Osteoblast (primary cell): ENCODE measurements at places on chromosomes 3 and 15. TPM values are rescaled to one million over a fixed set of nuclear protein-coding genes. Genes with fewer than 3 reads are reported as not detected.

GRCh38 chr3:28134792-28135375, 106.5 kb upstream of the CMC1 start:
- no peak for DNase-seq

- DNase-seq = no peak
These were observed 16.0 kb upstream of the EID1 start for GRCh38 chr15:48861813-48862431.

- peak; percentile 96 for DNase-seq
These were observed at the start of gene GCHFR for GRCh38 chr15:40763801-40764628. Gene GCHFR, plus strand, starts transcription at chr15:40764068. Its CDS starts 113 bp downstream, at chr15:40764181.

DNA sequence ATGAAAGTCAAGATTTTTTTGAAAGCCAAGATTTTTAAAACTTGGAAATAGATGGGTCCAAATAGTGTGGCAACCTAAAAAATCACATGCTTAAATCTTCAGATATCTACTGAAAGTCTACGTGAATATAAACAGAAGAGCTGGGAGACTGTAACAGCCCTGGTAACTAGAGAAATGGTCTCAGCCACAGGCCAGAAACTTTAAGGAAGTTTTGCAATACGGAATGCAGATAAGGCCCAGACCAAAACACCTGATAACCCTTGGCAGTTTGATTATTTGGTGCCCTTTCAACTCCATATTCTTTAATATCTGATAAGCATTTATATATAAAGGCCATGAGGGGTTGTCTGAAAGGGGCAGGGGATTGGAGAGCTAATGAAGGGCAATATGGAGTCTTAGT, 537.3 kb upstream of the TGFBR2 start:
- DNase-seq = no peak

DNA sequence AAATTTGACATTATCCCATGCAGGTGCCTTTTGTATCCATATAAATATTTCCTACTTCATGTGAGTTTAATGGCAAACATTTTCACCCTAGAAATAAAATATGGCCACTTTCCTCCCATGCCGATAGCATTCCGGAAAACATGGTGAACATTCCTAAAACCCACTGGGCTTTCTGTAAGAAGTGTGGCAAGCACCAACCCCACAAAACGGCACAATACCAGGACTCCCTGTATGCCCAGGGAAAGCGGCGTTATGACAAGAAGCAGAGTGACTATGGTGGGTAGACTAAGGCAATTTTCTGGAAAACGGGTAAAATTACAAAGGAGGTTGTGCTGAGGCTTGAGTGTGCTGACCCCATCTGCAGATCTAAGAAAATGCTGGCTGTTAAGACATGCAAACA, 7.6 kb downstream of the ANXA2 start:
- DNase-seq = no peak

DNA sequence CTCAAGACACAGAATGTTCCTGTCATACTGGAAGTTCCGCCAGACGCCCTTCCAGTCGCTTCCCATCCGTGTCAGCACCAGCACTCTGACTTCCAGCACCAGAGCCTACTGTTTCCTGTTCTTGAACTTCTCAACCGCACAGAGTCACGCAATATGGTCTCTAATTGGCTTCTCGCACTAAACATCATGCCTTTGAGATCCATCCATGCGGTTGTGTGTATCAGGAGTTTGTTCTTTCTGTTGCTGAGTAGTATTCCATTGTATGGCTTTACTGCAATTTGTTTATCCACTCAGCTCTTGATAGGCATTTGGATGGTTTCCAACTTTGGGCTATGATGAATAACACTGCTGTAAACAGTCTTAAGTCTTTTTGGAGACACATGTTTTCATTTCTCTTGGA, 112.1 kb downstream of the LRRK1 start:
- peak; percentile 19 for DNase-seq

DNA sequence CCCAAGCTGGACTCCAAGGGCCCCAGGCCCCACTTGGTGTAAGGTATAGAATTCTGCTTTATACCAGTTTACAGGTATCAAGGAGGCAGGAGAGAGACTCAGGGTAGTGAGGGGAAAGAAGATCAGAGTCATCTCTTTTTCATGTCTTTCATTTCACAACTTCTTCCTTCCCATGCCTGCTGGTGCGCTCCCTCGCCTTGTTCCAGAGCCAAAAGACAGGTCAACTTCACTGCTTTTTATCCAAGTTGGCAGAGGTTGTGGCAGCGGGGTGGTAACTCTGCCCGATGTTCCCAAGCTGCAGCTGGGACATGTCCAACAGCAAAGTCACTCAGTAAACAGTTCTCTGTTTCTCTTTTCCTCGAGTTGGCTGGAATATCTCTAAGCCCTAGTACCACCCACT, 86.3 kb upstream of the TCF12 start:
- no peak for DNase-seq

DNA sequence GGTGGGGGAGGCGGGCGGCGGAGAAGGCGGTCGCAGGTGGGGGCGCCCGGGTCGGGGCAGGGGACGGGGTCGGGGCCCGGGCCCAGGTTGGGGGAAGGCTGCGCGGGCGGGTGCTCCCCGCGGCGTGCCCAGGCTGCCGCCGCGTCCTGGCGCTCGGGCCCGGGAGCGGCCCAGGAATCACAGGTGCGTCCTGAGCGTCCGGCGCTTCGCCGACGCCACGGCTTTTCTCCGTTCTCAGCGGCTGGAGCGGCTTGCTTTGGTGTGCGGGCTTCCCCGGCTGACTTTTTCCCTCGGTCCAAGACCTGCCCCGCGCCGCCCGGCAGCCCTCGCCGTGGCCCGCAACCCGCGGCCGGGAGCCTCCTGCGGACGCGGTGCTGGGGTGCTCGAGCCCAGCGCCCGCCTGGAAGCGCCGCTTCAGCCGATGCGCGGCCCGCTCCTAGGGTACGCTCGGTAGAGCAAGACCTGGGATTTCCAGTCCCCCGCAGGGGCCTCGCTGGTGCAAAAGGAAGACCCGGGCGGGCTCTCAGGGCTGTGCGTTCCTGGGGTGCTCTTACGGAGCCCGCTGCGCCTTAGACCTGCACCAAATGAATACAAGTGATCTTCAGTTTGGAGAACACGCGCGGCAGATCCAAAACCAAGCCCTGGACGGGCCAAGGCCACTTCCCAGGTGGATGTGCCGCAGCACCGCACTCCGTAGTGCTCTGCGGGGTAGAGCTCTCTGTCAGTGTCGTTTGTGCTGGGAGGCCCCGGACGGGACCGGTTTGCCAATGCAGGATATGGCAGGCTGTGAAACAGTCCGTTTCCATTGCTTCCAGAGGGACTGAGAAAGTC, 639 bp downstream of the NIPA1 start:
- peak; percentile 84 for DNase-seq

DNA sequence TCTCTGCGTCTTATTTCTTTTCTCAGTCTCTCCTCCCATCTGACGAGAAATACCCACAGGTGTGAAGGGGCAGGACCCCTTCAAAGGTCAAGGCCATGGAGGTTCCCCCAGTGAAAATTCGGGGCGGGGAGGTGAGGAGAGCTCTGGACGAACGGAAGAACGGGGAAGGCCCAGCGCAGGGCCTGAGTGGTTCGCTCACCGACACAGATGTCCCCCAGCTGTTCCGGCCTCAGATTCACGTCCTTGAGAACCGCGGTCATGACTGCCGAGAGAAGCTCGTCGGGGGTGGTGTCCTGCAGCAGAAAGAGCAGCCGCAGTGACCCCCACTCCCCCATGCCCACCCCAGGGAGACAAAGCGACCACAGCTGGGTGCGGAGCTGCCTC, 542 bp downstream of the ACAA1 start:
- no peak for DNase-seq

DNA sequence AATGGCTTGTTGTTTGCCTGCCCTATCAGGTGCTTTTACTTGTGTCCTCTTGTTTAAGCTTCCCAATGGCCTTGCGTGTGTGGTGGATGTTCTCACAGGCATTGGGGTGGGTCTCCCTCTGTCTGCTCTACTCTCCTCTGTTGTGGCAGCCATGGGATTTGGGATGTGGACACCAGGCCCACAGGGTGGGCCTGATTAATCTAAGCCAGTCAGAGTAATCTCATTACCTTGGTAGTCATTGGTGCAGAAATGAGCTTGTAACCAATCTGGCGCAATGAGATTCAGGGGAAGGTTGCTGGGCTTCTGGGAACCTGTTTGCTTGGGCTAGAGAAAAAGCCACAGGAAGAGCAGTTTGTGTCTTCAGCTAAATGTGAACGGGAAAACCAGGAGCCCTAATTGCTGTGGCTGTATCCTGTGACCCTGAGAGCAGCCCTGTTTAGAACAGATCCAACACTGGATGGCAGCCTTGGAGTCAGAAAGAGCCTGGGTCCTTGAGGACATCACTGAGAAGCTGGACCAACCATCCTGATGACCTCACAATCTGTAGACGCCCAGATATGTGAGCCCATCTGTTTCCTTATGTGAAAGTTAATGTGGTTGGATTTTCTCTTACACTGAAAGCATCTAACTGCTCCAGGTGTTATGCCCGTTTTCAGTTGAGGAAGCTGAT, 157.3 kb upstream of the UBE2E1 start:
- peak; percentile 77 for DNase-seq

GRCh38 chr15:32849769-32850668, 132.2 kb downstream of the GREM1 start:
- peak; percentile 82 for DNase-seq

GRCh38 chr3:112010636-112011035, 11.9 kb downstream of the TAGLN3 start:
- no peak for DNase-seq

GRCh38 chr3:156605686-156606605, 51.0 kb upstream of the SSR3 start:
- DNase-seq = peak; percentile 77

DNA sequence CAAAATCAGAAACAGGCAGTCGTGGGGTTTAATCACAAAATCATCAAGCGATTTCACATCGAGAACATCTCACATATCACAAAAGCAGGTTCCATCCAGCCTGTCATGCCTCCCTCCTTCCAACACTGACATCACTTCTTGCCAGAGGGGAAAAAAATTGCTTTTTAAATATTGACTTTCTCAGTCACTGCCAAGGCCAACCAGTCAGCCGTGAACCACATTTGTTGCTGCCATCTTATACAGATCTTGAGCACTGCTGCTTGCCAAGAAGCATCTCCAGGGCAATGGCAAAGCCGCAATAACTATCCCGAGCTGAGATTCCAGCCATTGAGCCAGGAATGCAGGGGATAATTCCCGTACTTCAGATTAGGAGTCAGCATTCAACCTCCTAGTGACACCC, 174.6 kb downstream of the ANXA2 start:
- no peak for DNase-seq

DNA sequence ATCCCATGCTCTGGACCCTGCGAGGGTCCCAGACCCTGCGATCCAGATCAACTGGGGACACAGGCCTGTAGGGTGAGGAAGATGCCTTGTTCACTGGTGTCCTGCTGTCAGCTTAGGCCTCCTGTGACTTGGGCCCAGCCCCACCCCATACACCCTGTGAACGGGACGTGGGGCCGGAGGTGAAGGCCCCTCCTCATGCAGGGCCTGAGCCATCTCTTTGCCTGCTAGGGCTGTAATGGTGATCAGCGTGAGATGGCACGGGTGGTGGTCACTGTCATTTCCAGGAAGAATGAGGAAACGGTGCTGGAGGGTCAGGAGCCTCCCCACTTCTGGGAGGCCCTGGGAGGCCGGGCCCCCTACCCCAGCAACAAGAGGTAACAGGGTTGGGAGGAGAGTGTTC, 12.4 kb downstream of the VILL start:
- no peak for DNase-seq

DNA sequence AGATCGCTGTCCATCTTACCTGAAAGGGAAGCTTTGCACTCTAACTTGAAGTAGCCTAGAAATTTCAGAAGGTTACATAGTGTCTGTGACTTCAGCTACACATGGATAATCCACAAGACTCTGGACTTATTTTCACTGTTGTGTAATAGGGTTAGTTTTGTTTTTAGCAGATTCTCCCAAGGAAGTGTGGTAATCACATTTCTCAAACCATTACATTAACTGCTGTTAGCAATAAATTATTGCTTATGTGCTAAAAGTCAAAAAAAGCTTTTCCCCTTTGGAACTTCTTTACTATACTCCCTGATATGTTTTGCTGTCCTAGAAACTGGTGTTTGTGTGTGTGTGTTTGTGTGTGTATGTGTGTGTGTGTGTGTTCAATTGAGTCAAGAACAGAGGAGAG, 351.8 kb upstream of the TPRG1 start:
- no peak for DNase-seq

Gene HAUS2
- total RNA-seq = 18.5 and 20.6 TPM in 2 replicates

Gene HDC
- total RNA-seq = not detected in 2 replicates

Gene KLHL6
- under 0.01 TPM in 1 of 2 replicates, not detected in the other for total RNA-seq

Gene SEMA3F
- total RNA-seq = 5.1 and 16.5 TPM in 2 replicates

Gene LSAMP
- 3.3 and 6.8 TPM in 2 replicates for total RNA-seq
